CD4-positive, alpha-beta T cell treated with Interleukin-1 beta for 1 hour (primary cell): ENCODE measurements at places on chromosomes 12 and 14.

- no peak for DNase-seq
Observed at GRCh38 chr12:8969861-8970411, 19.4 kb upstream of the KLRG1 start.

GRCh38 chr14:55303691-55304145 is 32.5 kb downstream of the FBXO34 start:
- DNase-seq, result no peak

GRCh38 chr12:85374981-85375380 is 95.0 kb downstream of the ALX1 start:
- DNase-seq, result no peak

DNA sequence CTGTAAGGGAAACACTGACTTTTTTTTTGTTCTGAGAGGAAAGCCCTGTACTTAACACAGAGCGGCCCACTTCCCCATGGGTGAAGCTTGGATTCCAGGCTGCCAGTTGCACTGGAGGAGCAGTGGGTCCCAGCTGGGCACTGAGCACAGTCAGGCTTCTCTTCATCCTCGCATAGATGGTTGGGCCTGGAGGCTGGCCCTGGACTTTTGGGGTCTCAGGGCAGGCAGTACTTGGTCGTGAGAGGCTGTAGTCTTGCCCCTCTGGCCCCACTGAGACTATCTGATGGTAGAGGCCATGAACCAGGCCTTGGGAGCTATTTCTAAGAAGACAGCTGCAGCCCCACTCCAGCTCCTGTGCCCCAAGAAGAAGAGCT is 6.2 kb upstream of the LHX5 start:
- DNase-seq, result no peak

DNA sequence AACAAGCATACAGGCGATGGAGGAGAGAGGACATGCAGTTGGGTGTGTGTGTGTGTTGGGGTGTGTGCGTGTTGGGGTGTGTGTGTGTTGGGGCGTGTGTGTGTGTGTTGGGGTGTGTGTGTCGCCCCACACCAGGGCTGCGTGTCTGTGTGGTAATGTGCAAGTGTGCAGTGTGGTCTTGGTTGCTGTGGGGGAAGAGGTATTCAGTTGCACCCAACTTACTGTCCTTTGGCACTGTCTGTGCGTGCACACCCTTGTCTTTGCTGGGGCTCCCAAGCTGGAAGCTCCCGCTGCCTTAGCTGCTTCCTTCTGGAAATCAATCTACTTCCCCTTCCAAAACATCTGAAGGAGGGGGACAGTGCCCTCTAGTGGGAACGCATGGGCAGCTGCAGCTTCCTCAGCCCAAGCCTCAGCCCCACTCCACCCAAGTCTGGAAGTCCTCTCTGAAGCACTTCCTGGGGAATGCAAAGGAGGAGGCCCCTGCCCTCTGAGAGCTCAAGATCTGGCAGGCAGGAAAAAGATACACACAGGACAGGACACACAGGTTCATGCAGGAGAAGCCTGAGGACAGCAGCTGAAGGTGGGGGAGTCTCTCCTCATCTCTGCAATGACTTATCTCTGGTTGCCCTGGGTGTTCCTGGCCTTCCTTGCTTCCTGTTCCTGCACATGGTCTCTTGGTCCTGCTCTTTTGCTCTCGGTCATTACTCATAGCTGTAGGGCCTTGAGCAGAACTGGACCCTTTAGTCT is 13.1 kb downstream of the ASIC1 start:
- DNase-seq, result peak; percentile 65
